Forelimb muscle (tissue), 1 donor: ENCODE measurements at places on chromosomes 7 and 10.

- no peak for DNase-seq
Measured at GRCh38 chr10:4440260-4440659, 385.7 kb upstream of the AKR1E2 start.

GRCh38 chr10:25627606-25628005 is 306.4 kb upstream of the MYO3A start:
- DNase-seq = no peak

DNA sequence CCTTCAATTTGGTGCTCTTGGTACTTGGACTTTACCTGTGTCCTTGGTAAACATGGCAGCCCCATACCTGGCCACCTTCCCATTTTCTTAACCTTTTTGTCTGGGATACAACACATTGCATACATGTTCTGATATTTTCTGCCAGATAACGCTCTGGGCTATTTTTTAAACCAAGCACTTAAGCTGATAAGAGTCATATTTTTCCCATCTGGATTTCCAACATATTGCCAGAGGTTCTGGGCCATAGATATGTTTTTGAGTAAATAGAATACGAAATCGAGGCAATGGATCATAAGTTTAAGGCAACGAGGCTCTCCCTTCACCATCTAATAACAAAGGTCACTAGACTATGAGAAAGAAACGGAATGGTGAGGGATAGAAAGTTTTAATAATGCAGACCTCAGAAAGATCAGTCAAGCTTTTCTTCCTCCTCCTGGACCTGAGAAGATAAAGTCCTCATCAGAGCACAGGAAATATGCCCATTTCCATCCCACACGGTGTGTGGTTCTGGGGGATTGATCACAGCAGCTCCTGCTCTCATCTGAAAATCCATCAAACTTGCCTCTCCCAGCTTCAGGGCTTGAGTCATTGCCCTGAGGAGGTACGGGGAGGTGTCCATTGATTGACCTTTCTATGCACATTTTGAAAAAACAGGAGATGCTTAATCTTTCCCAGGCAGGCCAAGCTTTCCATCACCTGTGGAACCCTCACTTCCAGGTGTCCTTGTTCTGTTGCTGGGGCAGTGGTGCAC is 257.2 kb downstream of the GFRA1 start:
- DNase-seq = no peak

- no peak for DNase-seq
Measured at GRCh38 chr10:53886325-53887300, 914.4 kb downstream of the PCDH15 start.

- DNase-seq = no peak
Measured at GRCh38 chr10:43775384-43775783, 126.7 kb upstream of the ZNF32 start.

DNA sequence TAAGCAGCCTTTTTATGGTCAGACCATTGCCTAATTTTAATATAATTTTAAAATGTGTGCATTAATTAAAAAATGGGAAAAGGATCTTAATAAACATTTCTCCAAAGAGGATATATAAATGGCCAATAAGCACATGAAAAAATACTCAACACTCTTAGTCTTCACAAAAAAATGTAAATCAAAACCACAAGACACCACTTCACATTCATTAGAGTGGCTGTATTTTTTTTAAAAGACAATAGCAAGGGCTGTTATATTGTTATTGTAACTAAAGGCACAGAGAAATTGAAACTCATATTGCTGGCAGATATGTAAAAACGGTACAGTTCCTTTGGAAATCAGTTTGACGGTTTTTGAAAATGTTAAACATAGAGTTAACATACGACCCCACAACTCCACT is 3.2 kb upstream of the CROT start:
- no peak for DNase-seq

- no peak for DNase-seq
Measured at GRCh38 chr7:146510088-146510680, 393.6 kb downstream of the CNTNAP2 start.

DNA sequence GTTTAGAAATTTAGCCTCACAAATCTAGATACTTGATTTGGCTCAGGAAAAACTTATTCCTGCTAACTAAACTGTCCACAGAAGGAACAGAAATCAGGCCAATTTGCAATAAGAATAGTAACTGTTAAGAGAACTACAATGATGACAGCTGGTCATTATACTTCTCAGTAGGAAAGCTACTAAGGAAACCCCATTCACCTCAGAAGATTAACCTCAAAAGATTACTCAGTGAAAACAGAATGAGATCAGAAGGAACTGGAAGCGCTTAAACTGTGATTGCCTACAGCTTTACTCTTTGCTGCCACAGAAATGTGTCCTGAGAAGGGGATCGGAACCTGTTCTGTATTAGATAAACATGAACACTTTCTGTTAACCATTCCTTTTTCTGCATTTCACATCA is 24.3 kb upstream of the DNAJB12 start:
- DNase-seq = no peak

DNA sequence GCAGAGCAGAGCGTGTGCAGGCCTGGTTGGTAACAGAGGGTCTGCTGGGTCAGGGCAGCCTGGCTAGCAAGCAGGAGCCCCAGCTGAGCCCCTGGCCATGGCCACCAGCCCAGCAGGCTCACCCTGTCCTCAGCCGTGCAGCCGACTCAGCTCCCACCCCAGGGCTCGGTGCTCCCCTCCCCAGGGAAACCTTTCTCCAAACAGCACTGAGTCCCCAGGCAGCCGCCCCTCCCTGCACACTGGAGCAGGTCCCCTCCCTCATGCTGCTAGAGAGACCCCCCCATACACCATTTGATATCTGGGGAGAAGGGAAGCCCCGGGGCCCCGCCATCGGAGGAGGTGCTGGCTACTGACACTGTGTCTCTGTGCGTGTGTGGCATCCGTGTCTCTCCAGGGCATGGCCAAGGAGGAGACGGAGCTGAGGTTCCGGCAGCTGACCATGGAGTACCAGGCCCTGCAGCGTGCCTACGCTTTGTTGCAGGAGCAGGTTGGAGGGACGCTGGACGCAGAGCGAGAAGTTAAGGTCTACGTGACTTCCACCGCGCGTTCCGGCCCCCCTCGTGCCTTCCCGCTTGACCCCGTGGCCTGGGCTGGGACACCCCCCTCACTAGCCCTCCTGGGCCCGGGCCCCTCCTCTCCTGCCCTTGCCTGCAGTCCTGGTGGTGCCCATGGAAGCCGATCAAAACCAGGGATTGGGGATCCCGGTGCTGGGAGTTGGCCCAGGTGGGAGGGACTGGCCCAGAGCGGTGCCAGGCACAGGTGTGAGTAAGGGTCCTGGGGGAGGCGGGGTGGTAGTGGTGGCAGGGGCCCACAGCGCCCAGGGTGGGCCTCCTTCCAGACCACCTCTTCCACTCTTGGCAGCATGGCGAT is 45.0 kb upstream of the DPYSL4 start:
- no peak for DNase-seq

DNA sequence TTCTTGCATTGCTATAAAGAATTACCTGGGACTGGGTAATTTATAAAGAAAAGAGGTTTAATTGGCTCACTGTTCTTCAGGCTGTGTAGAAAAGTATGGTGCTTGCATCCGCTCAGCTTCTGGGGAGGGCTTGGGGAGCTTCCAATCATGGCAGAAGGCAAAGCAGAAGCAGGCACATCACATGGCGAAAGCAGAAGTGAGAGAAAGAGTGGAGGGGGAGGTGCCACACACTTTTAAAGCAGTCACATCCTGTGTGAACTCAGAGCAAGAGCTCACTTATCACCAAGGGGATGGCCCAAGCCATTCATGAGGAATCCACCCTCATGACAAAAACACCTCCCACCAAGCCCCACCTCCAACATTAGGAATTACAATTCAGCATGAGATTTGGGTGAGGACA is 303.5 kb downstream of the OTUD1 start:
- no peak for DNase-seq

GRCh38 chr7:25851332-25852210 is 300.4 kb upstream of the NFE2L3 start:
- DNase-seq = peak; percentile 89

GRCh38 chr7:45581271-45581780 is 7.2 kb downstream of the ADCY1 start:
- no peak for DNase-seq

GRCh38 chr10:103598654-103599115 is 105.2 kb downstream of the NEURL1 start:
- DNase-seq = peak; percentile 56

- DNase-seq = no peak
Measured at GRCh38 chr10:67438605-67439304, 257.2 kb downstream of the CTNNA3 start.

DNA sequence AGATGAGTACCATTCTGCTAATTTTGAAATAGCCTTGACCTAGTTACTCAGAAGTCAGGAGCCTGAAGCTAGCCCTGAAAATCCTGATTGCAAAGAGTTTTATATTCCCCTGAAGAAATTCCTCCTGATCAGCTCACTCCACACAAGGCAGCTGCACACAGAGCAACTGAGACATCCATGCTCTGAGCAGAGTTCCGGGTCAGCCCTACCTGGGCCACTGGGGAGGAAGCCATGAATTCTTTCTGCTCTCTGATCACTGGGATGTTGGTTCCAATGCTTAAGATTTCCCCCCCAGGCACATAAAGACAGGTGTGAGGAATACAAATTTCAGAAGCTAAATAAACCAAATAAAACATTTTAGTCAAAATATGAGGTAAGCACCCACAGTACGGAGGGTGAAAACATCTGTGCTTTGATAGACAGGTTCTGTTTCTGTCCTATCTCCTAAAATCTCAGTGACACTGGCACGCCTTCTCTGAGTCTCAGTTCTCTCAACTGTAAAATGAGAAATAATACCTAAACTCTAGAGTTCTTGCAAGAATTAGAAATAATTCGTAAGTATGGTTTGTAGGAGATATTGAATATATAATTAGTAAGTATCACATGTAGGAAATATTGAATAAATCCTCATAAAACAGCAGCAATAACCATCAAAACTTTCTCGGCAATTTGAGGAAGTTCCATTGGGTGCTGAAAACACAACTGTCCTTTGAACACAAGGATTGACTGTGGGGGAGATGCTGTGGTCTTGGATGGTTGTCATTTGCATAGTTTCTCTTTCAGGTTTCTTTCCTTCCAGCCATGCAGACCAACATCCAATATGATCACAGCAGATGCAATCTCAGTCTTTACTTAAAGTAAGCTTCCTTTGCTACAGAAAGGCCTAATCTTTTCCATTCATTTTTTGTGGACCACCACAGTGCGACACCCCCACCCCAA is 133.0 kb upstream of the TNS3 start:
- no peak for DNase-seq

GRCh38 chr7:1943933-1944618 is 274.0 kb downstream of the ELFN1 start:
- no peak for DNase-seq

DNA sequence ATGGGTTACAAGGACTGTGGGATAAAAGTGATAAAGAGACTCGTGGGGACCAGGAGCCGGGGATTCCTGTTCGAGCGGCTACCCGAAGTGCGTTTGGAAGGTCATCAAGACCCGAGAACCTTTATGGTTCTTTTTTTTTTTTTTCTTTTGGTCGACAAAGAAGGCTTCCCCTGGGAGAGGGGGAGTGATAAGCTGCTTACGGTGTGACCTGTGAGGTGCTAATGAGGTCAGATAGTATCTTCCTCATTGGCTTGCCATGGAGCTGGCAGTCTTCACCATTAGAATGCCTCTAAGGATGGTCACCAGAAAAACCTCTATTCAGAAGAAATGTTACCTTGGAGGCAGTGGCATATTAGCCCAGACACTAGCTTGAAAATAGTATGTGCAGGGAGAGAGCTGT is 92.3 kb upstream of the STEAP4 start:
- DNase-seq = no peak

- no peak for DNase-seq
Measured at GRCh38 chr7:90701021-90701420, 104.9 kb downstream of the CDK14 start.

- DNase-seq = no peak
Measured at GRCh38 chr7:128253701-128254100, 12.6 kb downstream of the LEP start.

GRCh38 chr10:89867964-89868363 is 166.6 kb downstream of the KIF20B start:
- no peak for DNase-seq

DNA sequence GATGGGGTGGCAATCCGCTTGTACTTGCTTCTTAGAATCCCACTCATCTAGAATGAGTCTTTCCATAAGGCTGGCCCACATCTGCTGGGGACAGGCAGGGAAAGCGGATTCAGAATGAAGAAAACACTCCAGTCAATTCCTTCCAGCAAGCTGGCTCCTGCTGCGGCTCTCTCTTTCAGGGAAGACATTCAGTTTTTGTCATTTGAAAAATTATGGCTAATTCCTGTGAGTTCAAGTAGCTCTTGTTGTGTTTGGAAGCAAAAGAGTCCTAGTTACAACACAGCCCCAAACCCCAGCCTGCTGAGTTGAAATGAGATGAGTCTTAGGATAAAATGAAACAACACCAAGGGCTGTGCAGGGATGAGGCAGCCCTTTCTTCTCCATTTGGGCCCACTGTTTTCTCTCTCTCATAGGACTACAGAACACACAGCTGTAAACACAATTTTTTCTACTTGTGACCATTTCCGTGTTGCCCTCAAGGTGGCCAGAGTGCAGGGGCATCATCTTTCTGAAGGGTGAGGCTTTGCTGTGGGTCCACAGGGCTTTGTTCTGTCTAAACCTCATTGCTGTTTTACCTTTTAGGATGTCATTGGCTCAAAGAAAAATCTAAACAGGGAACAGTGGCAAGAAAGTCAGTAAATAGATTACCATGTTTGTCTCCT is 90.8 kb upstream of the EEPD1 start:
- no peak for DNase-seq

GRCh38 chr7:80895056-80895455 is 23.8 kb downstream of the SEMA3C start:
- no peak for DNase-seq

DNA sequence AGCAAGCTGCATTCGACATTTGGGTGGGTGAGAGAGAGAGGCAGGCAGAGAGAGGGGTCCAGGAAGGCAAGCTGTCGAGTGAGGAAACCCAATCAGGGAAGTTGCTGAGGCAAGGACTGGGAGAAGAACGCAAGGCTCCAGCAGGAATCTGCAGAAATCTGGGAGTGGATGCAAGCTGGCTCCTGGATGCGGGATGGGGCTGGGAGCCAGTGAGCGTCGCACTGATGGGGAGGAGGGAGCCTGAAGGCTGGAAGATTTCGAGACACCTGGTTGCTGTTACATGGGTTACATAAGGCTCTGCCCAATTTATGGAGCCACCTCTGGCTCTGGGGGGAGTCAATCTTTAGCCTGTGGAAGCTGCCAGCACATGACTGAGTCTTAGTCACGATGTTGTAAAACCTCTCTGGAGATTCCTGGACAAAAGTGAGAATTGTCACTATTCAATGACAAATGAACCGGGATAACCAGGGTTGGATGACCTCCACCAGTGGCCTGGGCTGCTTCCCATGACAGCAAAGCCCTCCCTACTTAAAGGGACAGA is 51.1 kb upstream of the ADRB1 start:
- DNase-seq = no peak

DNA sequence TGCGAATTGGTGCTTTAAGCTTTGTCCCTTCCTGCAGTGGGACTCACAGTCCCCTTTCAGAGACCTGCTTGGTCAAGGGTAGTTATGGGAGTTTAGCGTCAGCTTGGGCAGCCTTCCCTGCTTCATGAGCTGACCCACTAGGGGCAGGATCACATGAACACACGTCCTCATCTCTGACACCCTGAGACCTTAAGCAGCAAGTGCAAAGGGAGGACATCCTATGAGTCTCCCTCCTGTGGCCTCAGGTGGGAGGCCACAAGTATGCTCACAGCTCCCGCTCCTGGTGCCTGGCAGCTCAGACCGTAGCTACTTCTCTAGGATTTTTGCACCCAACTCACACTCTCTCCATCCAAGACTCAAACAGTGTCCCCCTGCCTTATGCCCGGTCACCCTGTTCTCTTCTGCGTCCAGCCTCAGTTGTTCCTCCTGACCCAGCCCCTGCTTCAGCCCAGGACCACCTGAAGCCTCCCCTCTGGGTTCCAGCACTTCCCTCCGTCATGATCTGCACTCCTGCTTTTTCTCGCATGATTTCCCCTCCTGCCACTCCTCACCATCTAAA is 136.6 kb upstream of the FAM20C start:
- DNase-seq = no peak
